ENCODE measurements at places on chromosomes 2 and 18.

GRCh38 chr2:150491430-150491829 is 4.0 kb upstream of the RND3 start:
- no peak for DNase-seq

GRCh38 chr2:16290311-16291020 is 350.1 kb downstream of the MYCN start:
- DNase-seq = no peak

GRCh38 chr2:119599384-119599783 is 55.1 kb downstream of the CFAP221 start:
- no peak for DNase-seq

DNA sequence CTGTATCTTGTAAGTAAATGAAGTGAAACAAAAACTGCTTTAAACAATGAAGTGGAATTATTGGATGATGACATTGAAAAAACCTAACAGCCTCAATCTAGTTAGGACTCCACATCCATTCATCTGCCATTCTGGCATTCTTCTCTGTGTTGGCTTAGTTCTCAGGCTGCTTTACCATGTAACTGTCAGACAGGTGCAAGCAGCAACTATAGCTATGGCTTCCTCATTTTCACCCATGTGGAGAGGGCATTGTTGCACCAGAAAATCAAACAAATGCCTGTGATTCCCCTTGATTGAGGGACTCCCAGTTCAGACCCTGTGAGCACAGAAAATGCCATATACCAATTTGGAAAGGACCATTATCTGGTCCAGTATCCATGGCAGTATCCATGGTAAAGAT is 129.5 kb upstream of the NYAP2 start:
- DNase-seq = no peak

DNA sequence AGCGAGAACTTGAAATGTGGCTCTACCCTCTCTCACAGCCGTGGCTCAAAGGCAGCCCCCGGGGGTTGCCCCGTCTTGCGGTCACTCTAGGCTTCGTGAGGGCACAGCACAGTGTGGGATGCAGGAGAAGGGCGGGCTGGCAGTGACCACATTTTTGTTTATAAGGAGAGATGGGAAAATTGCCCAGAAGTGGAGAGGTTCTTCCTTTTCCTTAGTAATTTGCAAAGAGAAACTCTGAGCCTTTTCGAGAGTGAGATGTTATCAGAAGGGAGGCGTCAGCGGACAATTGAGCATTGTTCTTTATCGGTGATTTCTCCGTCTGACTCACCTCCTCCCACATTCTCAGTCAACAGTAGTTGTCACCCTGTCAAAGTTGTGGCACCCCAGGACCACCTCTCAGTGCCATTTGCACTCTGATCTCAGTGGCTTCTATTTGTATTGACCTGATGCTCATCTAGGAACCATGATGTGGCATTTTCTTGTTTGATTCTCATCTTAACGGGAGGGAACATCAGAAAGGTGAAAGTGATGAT is 89.6 kb downstream of the ACAA2 start:
- no peak for DNase-seq

- DNase-seq = no peak
Measured at GRCh38 chr18:56869189-56869777, 218.1 kb downstream of the WDR7 start.

DNA sequence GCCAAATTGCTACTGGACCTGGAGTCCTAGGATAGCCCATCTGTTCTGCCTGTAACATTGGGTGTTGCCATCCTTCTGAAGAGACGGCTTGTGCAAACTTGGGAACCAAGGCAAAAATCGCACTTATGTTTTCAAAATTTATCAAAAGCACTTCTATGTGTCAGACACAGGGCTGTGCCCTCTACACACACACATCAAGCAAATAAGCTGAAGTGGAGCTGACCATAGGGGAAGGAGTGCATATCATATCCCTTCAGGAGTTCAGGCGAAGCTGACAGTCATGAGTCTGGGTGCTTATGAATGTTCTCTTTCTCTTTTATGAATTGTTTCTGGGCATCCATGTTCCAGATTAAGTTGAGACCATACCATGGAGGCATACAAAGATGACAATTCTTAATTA is 247.9 kb downstream of the CYRIA start:
- DNase-seq = no peak

GRCh38 chr2:151637271-151637781 is 97.0 kb downstream of the NEB start:
- DNase-seq = no peak

- DNase-seq = no peak
Measured at GRCh38 chr2:163493359-163494298, 242.2 kb downstream of the FIGN start.

DNA sequence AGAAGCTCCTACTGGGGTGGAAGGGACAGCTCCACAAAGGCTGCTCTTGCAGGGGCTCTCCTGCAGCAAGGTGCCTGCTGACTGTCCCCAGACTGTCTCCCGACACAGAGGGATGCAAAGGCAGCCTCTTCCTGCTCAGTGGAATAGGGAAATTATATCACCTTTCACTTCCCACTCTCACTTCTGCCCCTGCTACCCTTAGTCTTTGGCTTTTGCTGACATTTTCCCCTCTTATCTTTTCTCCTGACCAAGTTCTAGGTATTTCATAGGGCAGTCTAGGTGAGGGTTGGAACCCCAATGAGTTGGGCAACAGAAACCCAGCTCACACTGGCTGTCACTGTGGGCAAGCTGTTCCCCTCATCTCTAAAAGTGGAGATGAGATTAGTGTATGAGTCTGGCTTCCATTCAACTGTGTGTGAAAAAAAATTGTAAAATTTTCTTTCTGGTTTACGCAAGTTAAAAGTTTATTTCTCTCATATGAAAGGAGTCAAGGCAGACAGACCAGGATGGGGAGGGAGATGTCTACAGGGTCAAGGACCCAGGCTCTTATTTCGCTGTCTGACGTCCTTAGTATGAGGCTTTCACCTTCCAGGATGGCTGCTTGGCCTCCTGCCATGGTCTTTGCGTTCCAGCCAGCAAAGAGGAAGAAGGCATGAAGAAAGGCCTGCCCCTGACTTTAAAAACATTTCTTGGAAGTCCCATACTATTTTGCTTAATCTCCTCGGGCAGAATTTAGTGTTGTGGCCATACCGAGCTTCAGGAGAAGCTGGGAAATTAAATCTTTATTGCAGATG is 7.5 kb upstream of the MOCOS start:
- DNase-seq = no peak

GRCh38 chr18:44981121-44981520 is 300.4 kb downstream of the SETBP1 start:
- no peak for DNase-seq

DNA sequence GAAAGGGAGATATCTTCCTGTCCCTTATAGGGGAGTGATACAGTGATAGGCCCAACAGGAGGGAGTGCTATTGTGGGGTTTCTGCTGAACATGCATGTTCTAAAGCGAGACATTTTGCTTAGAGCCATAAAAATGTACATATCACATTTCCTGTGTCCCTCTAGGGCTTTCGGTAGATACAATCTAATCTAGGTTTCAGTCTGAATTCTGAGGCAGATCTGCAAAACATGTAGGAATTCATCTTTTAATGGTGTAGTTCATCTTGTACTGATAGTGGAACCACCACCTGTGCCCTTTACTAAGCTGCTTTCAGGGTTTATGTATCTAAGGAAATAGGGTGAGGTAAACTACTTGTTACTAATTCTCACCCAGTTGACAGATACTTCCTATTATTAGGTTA is 73.8 kb downstream of the SPTBN1 start:
- DNase-seq = no peak

GRCh38 chr2:96143231-96143847 is 1.9 kb downstream of the DUSP2 start:
- no peak for DNase-seq

- no peak for DNase-seq
Measured at GRCh38 chr2:187842315-187842714, 288.1 kb upstream of the TFPI start.

- DNase-seq = no peak
Measured at GRCh38 chr18:71329114-71329513, 1040.3 kb downstream of the SOCS6 start.

DNA sequence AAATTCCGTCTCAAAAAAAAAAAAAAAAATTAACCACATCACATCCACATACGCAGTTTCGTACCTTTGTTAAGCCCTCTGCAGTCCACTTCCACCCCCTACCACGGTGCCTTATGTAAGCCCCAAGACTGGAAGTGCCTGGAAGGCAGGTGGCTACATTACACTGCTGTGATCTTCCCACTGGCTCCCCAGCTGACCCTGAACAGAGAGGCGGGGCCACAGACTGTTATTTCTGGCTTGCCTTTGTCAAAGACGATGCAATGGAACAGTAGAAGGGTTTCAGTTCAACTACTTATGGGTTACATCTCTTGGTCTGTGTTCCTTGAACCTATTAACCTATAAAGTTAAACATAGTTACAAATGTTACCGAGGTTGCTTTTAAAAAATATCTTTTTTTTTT is 15.7 kb upstream of the COX7A2L start:
- no peak for DNase-seq

DNA sequence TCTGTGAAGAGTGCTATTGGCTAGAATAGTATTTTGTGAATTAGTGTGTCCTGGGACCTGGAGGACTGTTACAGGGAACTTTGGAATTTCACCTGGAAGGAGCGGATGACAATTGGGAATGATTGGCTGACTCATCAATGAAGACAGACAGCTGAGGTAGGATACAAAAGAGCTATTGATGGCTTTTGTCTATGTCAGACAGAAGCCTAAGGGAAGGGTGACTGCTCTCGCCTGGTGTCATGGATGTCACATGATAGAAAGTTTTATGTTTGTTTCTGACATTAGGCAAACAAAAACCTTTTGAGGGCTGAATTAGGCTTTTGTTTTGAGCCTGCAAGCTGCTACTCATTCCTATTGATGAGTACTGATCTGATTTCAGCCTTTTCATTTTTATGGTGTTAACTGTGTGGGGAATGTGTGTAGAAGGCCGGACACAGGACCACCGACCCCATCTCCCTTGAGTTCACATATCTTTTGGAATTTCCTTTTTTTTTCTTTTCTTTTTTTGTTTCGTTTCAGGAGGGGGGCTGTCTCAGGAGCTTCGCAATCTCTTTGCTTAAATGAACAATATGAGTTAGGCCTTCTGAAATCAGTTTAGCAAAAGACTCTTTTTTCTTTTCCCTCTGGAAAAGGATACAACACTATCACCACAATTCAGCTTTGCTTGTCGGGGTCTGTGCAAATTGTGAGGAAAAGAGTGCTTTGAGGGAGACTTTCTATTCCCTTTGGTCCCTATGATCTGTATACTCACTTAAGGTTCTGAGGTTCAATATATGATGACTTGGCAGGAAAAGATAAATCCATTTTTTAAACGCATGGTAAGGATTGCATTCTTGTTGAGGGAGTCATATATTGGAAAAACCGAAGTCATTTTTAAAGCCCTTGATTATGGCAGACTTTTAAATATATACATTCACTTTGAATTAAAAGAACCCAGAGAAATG is 207.9 kb upstream of the FIGN start:
- DNase-seq = no peak

DNA sequence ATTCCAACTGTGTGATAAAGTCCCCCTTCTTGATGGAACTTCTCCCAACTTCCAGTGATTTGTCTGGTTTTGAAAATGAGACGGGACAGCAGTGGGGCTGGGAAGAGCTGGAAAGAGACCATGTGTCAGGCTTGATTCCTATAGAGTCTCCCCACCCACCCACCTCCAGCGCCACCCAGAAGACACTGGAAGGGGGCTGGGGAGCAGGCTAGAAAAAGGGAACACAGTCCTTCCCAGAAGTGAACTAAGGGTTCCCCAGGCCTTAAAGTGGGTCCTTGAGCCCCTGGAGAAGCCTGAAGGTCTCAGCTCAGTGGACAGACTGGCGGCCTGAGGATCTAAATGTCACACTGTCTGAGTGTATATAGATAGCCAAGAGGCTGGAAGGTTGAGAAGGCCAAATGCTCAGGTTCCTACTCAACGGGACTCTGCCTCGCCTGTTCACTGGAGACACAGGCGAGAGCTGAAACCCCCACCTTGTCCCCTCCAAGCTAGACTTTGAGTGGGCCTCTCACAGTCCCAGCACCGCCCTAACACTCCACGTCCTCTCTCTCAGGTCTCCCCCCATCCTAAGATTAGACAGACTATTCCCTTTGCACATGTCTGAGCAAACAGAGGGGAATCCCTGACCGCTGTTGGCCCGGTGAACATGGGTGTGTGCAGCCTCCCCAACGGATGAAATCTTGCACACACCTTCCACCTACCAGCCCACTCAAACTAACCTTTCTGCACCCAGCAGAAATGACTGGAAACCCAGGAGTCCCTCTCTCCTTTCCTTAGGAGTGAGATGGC is 1.6 kb downstream of the PKDCC start:
- DNase-seq = no peak

DNA sequence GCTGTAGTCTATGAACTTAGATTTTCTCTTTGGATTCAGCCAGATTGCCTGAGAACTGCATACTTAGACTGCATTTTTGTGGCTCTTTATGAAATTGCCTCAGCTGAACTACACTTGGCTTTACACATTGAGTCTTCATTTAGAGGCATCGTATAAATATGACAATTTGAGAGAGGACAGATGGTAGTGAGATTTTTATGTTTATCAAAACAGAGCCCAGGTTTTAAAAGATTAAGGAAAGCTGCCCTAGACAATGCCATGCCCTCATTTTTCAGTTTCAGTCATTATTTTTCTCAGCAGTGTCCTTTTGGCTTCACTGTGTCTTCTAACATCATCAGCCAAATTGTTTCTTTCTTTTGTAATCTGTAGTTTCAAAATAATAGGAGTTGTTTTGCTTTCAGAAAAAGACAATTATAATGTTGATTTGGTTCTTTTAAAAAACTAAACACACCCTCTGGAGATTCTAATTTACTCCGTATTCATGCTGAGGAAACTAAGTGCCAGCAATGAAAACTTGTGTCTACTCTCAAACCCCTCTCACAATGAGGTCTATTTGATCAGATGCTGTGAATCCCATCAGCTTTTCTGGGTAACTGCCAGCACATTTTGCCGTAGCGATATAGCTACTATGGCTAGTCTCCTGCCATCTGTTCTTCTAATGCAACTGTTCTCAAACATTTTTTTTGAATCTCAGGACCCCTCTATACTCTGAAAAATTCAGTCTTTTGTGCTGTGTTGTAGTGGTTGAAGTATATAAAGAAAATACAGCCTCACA is 46.2 kb downstream of the TWSG1 start:
- DNase-seq = peak; percentile 68

DNA sequence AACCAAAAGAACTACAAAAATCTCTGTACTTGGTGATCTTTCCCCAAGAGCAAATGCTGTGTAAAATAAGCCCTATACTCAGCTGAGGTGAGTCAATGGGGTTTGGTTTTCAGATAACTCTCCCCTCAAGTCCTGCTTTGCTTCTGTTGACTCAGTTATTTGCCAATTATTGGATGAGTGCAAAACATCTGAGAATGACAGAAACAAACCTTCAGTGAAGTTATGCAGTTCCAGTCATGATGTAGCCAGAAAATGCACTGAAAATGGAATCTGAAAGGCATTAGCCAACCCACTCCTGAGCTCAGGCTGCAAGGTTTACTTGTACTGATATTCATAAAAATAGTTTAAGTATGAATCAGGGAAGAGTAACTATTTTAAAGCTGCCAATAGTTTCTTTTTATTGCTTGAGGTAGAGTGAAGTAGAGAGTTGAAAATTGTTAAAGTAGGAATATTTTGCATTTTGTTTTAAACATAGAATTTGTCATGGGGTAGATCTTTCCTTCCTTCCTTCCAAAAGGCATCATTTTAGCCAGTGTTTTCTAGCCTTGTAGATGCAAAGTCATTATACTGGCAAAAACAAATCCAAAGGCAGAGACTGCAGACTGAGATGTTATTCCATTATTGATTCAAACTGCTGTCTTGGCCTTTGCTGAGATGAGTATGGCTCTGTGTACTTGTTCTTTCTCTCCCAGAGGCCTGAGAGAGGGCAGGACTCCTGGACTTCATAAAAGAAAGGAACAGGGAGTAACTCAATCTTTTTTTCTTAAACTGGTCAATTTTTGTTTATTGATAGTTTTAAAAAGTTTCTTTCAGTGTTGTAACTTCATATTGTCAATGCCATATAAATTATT is 215.3 kb downstream of the RND3 start:
- no peak for DNase-seq

All from cerebellar nuclear complex (tissue), 1 donor.